GM20000 (cell line): ENCODE measurements at places on chromosomes 6 and 20.
A peak's percentile ranks its signal among the peaks of the same experiment; 100 is the strongest.

DNA sequence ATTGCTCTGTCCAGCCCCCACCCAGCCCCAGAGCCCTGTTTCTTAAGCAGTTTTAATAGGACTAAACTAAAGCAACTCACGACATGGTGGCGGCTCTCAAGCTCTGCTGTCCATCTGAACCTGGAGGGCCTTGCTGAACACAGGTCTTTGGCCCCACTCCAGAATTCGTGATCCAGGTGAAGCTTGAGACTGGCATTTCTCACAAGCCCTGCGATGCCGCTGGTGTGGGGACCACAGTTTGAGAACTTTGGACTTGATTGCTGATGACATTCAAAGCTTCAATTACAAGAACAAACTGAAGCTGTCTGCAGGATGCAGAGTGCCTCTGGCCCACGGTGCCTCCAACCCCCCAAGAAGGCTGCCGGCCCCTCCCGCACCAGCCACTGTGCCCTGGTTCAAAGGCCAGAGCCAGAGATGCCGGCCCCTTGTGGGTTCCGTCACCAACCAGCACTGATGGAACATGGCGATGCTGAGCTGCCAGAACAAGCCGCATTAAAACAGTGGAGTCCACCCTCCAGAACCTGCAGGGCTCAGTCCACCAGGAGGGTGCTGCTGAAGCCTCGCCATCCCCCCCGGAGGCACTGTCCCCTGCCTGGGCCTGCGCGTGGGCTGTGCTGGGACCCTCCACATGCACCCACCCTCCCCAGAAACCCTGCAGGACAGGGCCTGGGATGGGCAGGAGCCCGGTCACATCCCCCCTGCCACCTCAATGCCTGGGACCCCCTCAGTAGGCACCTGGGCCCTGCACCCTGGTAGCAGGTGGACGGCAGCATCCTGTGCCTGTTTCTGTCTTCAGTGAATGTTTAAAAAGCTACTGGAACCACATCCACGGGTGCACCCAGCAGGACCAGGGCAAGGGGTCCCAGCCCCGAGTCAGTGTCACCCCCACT, 101.1 kb downstream of the PSMB1 start:
- DNase-seq: no peak

- DNase-seq: no peak
Measured at GRCh38 chr6:1962201-1962600, 283.2 kb downstream of the GMDS start.

DNA sequence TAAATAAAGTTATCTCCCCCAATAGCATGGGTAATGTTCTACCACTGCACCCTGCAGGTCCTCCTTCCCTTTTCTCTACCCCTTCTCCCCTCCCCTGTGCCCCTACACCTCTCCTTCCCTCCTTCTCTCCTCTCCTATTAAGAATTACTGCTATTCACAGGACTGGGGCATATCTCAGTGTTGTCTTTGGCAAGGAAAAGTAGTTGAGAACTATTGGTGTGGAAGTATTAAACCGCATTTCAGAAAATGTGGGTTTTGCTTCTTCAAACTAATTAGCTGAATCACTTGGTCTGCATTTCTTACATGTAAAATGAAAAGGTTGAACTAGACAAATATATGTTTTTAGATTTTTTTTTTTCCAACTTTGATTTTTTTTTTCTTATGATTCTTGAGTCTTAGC, 296.3 kb downstream of the CDKAL1 start:
- no peak for DNase-seq

DNA sequence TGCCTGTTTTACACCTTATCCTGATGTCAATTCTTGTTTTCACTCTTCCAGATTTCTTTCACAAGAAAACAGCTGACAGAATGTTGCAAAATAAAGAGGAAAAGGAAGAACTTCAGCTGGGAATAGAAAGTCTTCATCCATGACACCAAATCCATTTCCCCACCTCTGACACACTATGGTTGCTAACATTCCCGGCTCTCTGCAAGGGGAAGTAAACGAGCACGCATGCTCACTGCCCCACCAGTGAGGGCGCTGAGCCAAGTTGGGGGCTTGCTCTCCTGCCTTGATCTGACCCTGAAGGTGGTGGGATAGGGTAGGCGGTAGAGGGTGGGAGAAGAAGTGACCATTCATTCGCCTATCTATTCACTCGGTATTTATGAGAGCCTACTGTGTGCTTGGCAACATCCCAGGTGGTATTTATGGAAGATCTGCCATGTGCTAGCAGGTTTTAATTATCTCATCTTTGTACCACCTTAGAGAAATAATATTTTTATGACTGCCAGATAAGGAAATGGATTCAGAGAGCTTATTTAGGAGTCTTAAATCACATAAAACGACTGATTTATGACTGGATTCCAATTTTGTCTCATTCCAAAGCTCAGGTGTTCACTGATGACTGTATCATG, 206.2 kb downstream of the FOXC1 start:
- no peak for DNase-seq

DNA sequence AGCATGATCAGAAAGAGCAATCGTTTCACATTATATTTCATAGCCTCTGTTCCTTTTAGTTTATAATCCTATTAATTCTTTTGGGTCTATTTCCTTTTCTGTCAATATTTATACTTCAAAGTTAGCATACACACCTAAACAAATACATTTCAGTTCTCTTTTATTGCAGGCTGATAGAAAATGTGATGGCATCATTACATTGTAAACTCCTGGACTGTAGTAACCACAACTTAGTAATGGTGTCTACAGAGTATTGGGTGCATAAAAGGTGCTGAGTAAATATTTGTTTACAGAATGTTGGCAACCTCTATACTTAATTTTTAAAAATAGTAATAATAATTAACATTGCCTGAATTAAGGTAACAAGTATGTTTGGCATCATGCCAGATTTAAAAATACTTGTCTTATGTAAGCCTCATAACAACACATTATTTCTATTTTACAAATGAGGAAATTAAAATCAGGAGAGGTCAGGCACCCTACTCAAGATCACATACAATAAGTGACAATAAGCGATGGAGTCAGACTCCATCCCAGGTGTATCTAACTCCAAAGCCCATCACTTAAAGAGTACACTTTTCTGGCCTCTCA, 195.0 kb downstream of the UBE3D start:
- DNase-seq: no peak

DNA sequence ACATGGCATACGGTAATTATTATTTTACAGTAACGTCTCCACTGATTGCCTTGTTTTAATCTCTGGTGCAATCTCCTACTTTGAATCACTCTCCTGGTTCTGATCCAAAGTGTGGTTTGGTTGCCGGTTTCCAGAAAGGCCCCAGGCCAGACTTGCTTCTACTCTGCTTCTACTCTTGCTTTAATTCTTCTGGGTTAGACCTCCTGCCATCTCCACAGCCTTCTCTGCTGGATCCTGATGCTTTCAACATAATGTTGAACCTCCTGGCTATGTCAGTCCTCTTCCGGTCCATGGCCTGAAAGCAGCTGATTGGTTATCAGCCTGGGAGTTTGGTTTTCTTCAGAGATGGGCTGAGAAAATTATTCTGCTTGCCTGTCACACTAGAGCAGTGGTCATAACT, 266.5 kb upstream of the RIMS1 start:
- no peak for DNase-seq

DNA sequence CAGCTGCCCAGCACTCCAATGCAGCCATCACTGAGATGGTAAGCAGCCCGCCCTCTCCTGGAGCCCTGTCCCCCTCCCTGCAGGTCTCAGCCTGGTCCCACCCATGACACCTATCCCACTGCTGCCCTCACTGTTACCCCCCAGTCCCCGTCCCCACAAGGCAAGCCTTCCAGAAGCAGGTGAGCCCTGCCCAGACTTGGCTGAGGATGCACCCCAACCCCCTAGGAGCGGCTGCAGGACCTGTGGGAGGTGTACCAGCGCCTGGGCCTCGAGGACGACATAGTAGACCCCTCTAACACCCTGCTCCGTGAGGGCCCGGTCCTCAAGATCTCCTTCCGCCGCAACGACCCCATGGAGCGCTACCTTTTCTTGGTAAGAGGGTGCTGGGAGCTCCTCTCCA, 9.2 kb downstream of the FGD2 start:
- DNase-seq: no peak

DNA sequence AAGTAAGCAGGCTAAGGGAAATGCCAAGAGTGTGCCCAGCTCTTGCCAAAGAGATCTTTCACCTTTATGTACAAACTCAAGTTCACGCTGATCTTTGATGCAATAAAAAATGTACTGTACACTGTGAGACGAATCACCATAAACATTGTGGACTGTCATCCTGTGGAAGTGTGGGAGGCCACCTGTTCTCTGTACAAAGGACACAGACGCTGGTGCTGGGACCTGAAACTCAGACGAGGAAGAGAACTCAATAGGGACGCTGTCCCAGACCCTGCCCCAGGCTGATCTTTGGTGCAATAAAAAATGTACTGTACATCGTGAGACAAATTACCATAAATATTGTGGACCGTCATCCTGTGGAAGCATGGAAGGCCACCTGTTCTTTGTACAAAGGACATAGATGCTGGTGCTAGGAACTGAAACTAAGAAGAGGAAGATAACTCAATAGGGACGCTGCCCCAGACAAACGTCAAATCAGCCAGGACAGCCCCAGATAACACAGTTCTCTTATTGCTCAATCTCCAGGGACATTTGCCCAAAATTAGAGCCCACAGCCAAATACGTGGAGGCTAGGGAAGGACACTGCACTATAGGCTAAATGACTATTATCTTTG, 312.7 kb upstream of the SGK1 start:
- DNase-seq: peak; percentile 50

DNA sequence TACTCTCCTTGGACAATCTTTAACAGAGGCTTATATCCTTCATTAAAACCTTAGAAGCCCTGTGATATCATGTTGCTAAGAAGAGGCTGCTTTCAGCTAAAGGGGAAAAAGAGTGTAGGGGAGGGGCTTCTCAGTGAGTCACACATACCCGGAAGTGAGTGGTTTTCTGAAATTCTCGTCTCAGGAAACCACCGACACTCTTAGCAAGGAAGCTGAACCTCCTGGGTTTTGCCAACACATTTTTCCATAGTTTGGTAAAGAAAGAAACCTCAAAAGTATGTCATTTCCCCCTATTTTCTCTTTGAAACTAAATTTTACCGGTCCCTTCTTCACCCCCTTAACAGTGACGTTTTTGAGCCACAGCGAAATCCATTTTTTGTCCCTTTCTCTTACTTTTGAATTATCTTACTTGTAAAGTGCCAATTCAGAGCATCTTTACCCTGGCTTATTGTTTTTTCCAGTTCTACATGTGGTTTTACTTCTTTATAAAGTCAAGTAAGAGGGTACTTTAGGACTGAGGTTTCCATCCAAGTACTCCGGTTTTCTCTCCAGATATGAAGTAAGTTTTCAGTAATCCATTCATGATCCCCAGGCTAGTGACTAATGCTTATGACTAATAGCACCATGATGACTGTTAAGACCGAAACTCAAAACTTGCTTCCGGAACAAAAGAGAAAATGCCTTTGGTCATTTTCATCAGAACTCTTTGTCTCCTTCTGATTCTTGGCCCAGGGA, 219.3 kb downstream of the ARHGAP18 start:
- DNase-seq: peak; percentile 58

GRCh38 chr6:15430186-15430585, 184.3 kb downstream of the JARID2 start:
- no peak for DNase-seq

DNA sequence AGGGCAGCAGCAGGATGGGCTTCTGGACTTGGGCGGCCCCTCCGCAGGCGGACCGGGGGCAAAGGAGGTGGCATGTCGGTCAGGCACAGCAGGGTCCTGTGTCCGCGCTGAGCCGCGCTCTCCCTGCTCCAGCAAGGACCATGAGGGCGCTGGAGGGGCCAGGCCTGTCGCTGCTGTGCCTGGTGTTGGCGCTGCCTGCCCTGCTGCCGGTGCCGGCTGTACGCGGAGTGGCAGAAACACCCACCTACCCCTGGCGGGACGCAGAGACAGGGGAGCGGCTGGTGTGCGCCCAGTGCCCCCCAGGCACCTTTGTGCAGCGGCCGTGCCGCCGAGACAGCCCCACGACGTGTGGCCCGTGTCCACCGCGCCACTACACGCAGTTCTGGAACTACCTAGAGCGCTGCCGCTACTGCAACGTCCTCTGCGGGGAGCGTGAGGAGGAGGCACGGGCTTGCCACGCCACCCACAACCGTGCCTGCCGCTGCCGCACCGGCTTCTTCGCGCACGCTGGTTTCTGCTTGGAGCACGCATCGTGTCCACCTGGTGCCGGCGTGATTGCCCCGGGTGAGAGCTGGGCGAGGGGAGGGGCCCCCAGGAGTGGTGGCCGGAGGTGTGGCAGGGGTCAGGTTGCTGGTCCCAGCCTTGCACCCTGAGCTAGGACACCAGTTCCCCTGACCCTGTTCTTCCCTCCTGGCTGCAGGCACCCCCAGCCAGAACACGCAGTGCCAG, at the start of gene TNFRSF6B:
Gene TNFRSF6B (plus strand): TSS at position 25 of the 729 bp plus-strand sequence. CDS start 116 bp downstream, at position 141.
- DNase-seq: no peak

DNA sequence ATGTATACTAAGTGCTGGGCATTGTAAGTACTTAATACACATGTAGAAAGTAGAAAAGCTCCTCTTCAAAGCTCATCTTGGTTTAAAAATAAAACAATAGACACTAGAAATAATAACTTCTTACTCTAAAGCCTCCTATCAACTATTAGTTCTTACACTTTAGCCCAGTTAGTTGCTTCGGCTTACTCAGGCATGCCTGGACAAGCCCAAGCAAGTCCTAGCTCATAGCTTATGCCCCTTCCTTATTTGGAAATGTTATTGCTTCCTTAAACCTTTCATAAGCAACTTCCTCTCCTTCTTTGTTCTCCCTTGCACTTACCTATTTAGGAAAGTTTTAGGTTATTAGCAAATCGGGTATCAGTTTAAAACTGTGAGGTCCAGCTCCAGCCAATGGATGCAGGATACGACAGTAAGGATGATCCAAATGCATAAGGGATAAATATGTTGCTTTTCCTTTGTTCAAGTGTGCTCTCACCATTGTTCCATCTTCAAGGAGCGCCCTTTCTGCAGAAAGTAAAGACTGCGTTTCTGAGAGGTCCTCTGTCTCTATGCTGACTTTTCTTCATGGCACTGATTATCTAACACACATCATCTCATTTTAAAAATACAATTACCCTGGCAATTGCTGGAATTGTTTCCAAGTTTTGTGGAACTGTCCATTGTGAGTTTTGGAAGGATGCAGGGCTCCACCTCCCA, 12.3 kb downstream of the TMEM30A start:
- no peak for DNase-seq

DNA sequence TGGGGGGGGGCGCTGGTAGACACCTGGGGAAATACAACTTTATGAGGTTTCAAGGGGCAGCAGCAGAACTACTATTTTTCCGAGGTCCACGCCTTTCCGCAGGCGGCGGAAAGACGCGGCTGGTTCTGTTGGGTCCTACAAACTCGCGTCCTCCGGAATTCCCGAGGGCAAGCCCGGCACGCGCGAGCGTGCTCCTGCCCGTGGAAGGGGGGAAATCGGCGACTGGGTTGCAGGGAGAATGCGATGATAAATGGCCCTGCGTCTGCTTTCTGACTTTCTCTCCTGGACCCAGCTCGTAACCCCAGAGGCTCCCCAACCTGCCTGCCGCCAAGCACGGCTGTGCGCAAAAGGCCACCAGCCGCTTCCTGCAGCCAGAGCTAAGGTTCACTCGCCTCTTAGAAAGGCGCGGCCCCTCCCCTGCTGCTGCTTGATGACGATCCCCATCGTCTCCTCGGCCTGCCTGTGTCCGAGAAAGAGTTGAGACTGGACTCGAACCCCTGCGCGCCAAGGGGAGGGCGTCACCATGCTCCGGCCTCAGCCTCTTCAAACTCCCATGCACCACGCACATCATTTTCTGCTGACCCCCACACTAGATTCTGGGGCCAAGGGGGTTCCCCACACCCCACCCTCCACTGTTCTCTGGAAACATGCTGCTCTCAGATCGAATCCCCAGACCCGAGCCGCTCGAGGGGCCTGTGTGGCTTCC, 6.7 kb downstream of the FOXA2 start:
- no peak for DNase-seq

GRCh38 chr6:139325125-139325524, 33.3 kb upstream of the TXLNB start:
- peak; percentile 26 for DNase-seq

GRCh38 chr20:50545126-50545525, 34.9 kb downstream of the PTPN1 start:
- no peak for DNase-seq
